ENCODE measurements at places on chromosomes 2 and 18.

- peak; percentile 20 for DNase-seq
Measured at GRCh38 chr2:218010140-218010983, 7.6 kb upstream of the TNS1 start.

GRCh38 chr18:45166341-45166835 lies 448.9 kb upstream of the SLC14A2 start:
- DNase-seq = no peak

DNA sequence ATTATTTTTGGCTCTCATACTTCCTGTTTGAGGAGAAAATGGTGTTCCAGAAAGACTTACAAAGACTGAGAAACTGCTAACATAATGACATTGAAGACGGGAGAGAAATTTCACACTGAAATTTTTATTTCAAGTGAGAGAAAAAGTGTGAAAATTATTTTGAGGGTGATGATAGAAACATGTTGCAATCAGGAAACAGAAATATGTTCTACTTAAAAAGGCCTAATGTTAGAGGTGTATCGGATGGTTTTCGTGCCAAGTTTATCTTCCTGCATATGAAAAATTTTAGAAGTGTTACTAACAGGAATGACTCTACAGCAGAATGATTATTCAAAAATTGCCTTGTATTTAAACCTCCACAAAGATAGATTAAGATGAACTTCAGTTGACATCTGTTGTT lies 50.5 kb downstream of the KCNE4 start:
- no peak for DNase-seq

- no peak for DNase-seq
Measured at GRCh38 chr2:215883799-215884198, 129.6 kb downstream of the MREG start.

DNA sequence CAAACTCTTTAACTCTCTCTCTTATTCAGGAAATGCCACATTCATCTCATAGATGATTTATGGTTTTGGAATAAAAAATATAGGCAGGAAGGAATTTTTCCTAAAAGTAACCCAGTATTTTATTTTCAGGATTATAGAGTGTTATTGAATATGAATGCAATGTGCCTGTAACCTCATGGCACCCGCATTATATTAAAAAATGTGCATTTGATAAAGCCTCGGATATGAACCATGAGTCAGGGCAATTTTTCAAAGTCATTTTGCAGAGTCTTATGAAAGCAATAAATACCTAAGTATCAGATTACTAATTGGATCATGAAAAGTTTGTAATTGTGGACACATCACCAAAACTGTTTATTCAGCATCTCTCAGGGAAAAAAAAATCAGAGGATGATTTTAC lies 573.8 kb downstream of the TSN start:
- no peak for DNase-seq

- DNase-seq = no peak
Measured at GRCh38 chr2:102832789-102833188, 71.0 kb downstream of the TMEM182 start.

GRCh38 chr2:61736953-61737352 lies 116.9 kb downstream of the FAM161A start:
- DNase-seq = no peak

- no peak for DNase-seq
Measured at GRCh38 chr2:230234845-230235244, 9.3 kb downstream of the SP140 start.

DNA sequence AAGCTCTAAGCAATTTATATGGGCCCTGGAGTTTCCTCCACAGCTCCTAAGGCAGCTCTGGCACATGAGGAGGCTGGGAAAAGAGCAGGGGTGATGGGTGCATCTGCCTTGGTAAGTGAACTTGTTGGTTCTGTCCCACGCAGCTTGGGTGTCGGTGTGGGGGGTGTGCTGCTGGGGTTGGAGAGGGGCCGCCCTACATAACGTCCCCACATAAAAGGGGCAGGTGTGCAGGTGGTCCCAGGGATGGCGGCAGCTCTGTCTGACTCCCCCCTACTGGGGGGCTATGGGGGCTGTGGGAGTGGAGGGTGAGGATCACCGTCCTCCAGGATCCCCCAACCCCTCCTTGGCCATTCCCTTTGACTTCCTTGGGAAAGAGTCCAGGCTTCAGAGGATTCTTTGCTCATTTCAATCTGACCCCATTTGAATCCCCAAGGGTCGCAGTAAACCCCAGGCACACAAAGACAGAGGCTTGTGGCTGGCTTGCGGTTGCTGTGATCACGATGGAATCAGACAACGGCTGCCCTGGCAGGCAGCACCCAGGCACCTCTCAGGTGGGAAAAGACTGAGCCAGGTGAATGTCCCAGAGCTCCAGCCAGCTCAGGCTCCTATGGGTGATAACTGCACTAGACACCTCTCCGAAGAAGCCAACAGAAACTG lies 34.5 kb upstream of the CD8A start:
- DNase-seq = no peak

DNA sequence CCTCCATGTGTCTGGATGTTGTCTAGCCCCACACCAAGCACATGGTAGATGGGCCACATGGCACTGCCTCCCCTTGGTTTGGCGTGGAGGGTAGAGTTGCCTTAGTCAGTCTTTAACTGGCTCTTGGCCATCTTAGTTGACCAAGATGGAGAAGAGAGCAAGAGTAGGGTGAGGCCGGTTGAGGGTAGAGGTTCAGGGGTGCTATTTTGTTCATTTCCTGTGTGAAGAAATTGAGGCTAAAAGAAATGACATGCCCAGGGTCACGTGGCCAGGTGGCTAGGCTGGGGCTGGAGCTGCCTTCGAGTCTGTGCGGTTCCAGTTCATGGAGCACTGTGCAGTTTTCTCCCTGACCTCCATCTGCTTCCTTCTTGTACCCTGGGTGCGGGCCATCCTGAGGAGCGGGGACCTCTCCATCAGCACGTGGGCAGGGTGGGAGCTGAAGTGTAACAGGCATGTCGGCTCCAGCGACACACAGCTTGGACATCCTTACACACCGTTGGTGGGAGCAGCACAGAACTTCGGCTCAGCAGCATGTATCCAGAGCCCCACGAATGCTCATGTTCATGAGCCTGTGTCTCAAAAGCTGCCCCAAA lies 213.2 kb downstream of the GBX2 start:
- no peak for DNase-seq

- DNase-seq = no peak
Measured at GRCh38 chr2:195319548-195320412, 337.2 kb upstream of the SLC39A10 start.

- DNase-seq = no peak
Measured at GRCh38 chr2:102726128-102727087, 35.4 kb upstream of the TMEM182 start.
